ENCODE measurements at places on chromosomes 7 and 10.

DNA sequence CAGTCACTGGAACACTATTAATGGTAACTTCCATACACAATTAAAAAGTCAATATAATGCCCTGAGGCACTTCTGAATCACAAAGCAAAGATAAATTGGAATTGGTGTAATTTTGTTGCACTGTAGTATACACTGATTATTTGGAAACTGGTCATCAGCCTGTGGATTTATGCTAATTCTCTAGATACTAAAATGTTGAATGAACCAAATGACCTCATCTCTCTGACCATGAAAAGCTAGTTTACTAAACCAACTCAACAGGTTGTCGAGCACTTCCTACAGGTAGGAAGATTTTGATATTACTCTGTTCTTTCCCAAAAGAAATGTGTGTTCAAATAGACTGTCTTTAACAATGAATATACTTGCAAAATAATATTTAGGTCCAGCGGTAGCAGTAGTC, 5.3 kb downstream of the NRP1 start:
- DNase-seq, result no peak

DNA sequence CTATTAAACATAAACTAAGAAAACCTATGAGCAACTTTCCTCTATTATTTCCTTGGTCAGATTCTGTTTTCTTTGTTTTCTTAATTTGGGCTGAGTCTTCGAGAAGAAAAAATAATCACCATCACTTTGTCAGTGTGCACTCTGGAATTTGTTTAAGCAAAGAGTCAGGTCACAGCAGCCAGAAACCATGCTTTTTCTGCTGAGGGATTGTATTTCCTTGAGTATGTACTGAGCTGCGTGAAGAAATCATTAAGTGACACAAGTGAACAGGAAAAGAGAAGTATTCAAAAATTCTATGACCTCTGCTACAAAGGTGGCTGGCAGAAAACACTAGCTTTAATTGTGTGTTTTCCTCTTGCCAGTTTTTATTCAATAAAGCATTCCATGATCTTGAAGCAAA, 249.6 kb downstream of the VTI1A start:
- no peak for DNase-seq

DNA sequence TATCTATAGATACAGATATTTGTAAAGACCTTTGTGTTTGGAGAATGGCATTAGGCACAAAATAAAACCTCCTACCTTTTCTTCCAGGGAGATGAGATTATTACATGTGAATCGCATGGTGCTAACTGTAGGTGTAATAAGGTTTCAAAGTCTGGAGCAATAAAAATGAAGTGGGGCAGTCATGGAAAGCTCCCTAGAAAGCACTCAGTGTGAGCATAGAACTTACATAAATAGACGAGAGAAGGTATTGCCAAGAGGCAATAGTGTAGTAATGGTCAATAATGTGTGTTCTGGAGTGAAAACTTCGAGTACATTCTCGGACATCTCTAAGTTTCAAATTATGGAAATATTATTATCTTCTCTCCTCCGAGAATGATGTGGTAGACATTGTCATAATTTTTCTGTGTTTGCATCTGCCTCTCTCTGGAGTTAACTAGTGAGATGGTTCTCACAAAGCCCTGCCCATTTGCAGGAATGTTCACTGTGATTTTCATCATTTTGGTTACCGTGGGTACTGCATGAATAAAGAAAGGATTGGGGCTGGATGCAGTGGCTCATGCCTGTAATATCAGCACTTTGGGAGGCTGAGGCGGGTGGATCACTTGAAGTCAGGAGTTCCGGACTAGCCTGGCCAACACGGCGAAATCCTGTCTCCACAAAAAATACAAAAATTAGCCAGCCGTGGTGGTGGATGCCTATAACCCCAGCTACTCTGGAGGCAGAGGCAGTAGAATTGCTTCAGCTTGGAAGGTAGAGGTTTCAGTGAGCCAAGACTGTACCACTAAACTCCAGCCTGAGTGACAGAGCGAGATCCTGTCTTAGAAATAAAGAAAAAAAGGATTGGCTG, 10.6 kb downstream of the VIM start:
- no peak for DNase-seq

DNA sequence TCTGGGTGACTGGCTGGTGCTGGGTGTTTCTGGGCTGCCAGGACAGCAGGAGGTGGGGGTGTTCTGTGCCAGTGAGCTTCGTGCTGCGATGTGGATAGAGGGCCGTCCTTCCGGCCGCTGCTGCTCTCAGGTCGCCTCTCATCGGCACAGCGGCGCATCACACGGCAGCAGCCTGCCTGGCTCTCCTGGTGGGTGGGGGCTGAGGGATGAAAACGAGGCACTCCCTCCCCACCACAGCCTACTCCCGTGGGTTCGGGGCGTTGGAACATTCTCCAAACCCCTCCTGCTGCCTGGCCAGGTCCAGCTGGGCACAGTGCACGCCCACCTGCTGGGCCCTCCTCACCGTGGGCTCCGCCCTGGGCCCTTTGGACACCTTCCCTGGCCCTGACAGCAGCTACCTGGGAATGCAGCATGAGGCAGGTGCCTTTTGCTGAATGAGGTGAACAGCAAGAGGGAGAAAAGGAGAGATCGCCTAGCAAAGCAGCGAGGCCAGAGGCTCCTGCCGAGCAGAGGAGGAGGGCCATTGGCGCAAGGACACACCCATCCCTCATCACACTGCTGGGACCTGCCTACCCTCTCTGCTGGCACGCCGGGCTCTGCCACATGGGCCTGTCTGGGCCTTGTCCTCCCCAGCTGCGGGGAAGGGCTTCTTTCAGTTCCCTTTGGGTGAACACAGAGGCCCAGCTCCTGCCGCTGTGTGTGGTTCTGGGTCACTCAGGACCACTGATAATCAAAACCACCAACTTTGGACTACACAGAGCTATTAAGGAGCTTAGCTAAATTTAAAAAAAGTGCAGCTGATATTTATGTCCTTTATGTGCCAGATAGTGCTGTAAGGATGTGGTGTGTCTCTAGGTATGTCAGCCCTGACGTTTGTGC, 33.4 kb downstream of the INPP5A start:
- DNase-seq, result no peak

DNA sequence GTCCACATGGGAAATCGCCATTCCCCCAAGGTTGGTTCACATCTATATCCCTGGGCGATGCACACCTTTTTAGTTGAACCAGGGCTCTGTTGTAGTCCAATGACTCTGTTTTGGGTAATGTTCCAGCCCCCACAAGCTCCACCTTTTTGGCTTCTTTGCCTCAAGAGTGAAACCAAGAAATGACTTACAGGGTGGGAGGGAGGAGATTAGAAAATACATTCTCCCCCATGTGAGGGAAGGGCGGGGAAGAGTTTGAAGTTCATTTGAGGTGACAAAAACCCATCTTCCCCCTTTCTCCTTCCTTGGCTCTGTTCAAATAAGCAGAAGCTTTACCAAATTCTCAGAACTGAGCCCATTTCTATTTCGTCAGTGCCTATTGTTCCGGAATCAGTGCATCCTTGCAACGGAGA, 82.8 kb downstream of the GATA3 start:
- no peak for DNase-seq

- peak; percentile 55 for DNase-seq
Measured at GRCh38 chr10:13891128-13892000, 304.6 kb downstream of the PRPF18 start.

DNA sequence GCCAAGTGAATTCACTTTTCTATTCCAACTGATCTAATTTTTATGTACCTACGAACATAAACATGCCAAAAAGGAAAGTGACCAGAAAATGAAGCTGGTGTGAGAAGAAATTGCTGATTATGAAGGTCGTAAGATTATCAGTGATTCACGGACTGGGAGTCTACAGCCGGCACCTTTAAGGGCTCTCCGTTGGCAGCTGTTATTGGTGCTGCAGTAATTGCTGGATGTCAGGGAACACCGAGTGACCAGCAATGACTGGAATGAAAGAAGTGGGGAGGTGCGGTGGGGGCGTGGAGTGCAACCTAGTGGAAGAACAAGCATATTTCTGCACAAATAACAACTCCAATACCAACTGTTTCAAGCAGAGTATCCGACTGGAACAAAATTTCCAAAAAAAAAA, 109.8 kb upstream of the TARP start:
- no peak for DNase-seq

- DNase-seq, result no peak
Measured at GRCh38 chr7:79620291-79620690, 166.8 kb upstream of the MAGI2 start.

DNA sequence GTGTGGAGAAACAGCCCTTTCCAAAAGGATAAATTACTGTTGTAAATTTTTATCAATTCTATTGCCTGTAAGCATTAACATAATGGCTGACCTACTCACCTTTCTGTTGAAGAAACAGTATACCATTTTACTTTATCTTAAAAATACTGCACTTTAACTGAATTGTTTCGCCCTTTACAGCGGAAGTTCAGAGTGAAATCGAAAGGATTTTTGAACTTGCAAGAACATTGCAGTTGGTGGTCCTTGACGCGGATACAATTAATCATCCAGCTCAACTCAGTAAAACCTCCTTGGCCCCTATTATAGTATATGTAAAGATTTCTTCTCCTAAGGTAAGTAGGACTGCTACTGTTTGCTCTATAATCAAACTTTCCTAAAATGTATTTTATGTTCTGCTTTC, 117.5 kb downstream of the NSUN6 start:
- DNase-seq, result no peak

GRCh38 chr7:19958309-19958896, 185.0 kb upstream of the TMEM196 start:
- no peak for DNase-seq

DNA sequence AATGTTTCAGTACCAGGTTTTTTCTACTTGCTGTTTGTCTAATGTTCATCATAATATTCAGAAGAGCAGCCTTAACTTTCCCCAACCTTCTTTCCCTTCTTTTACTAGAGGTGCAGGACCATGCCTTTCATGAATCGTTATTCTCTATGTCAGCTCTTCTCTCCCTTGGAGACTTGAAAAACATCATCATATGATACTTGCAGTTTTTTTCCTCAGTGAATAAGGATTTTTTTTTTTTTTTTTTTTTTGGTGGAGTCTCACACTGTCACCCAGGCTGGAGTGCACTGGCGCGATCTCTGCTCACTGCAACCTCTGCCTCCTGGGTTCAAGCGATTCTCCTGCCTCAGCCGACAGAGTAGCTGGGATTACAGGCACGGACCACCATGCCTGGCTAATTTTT, 30.1 kb downstream of the SMNDC1 start:
- no peak for DNase-seq

- DNase-seq, result peak; percentile 32
Measured at GRCh38 chr7:13262929-13263530, 575.6 kb downstream of the ARL4A start.

GRCh38 chr7:117005449-117005848, 52.1 kb downstream of the ST7 start:
- DNase-seq, result no peak

DNA sequence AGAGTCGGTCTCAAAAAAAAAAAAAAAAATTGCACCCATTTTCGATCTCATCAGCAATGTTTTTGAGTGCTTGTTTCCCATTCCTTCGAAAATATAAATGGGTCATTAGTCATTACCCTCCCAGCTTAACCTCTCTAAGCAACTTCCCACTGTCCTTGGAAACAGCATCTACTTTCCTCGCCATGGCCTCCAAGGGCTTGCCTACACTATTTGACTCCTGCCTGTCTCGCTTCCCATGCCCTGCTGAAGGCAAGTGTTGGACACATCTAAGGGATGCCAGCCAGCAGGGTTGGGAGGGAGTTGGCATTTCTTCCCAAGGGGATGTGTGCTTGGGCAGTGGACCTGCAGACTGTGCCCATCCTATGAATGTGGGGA, 12.7 kb upstream of the RHBDD2 start:
- no peak for DNase-seq
